ENCODE measurements at places on chromosomes 13 and 19. TPM values are rescaled to one million over a fixed set of nuclear protein-coding genes. Genes with fewer than 3 reads are reported as not detected.

- DNase-seq = no peak
Observed at GRCh38 chr19:6233056-6233826, 46.5 kb downstream of the MLLT1 start.

- DNase-seq = no peak
Observed at GRCh38 chr19:45420871-45421270, 2.8 kb downstream of the ERCC1 start.

DNA sequence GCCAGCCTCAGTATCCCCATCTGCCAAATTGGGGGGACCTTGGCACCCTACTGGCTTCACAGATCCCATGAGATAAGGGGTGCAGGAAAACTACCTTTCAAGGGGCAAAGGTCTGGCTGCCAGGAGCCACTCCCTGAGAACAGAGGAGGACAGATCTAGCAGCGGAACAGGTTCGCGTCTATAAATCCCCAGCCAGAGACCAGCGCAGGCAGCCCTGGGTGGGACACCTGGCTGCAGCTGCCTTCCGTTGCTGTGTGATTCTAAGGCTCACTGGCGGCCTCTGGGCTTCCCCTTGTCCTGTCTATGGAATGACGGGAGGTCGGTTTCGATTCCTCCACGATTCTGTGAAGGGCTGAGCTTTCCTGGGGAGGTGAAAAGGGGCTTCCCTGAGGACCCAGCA, 7.3 kb downstream of the RELB start:
- no peak for DNase-seq

The NOVA2 gene
- 15.4 TPM for total RNA-seq

GRCh38 chr19:49520705-49521319, 7.0 kb upstream of the RCN3 start:
- DNase-seq = no peak

DNA sequence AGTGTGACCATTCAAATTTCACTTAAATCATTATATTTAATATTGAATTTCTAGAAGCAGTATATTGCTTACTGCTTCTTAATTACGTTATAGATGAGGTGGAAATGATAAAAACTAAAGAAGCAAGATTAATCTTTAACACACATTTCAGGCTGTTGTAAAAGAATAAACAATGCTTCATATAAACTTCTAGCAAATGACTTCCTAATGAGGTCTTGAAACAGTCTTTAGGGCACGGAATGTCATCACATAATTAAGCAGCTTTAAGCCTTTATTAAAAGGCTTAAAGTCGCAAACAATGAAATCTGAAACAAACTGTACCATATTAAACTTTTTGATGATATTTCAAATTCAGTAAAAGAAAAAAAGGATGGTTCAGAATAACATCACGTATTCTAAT, 1.9 kb downstream of the SLITRK6 start:
- DNase-seq = no peak

DNA sequence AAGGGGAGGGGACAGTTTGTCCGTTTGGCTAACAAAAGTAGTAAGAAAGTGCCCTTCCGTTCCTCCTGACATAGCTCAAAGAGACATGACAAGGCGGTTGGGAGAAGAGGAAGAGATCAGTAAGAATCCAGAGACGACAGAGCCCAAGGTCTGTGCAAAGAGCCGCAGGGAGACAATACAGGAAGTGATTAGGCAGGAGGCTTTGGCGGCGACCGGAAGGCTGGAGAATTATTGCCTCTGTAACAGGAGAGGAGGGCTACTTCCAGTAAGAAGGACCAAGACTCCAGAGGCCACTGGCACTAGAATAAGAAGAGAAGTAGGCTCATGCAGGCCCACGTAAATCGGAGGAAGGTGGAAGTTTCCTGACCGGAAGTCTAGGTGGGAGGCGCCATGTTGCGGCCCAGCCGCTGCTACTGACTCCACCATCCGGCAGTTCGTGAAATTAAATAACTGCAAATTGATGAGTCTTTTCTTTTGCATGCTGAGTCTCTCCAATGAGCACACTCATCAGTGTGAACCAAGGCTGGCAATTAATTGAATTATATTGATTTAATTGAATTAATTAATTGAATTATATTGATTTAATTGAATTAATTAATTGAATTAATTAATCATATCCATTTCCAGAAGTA, 9.9 kb downstream of the RFX2 start:
- no peak for DNase-seq

GRCh38 chr13:20997301-20998161, 63.9 kb downstream of the LATS2 start:
- DNase-seq = no peak

The ZNF175 gene
- 8.8 TPM for total RNA-seq

The FFAR1 gene
- total RNA-seq = not detected

GRCh38 chr13:113428871-113429607, 24.2 kb downstream of the ADPRHL1 start:
- no peak for DNase-seq

Measured in mesenteric fat pad (tissue), 1 donor.